ENCODE measurements at places on chromosomes 1 and 21.

GRCh38 chr1:168518201-168518689 is 25.6 kb downstream of the XCL2 start:
- no peak for DNase-seq

- no peak for DNase-seq
These were observed 53.2 kb upstream of the MRPS6 start for GRCh38 chr21:34020005-34020847.

- peak; percentile 54 for DNase-seq
These were observed 90.5 kb downstream of the PIK3R3 start for GRCh38 chr1:46041974-46042373.

DNA sequence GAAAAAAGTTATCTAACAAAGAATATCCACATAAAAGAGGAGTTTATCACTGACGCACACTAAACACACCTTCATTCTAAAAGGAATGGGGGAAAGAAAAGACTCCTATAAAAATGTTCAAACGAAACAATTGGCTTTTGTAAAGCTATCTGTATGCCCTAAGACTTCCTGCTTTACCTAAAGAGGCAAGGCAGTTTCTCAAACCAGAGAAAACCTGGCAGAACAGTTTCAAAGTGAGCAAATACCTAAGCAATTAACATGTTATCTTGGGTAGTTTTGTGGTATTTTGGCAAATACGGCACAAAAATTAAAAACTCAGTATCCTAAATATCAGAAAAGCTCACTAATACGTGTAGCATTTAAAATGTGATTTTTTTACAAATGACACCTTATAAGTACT is 1.9 kb downstream of the PUM1 start:
- peak; percentile 21 for DNase-seq

- no peak for DNase-seq
These were observed 17.5 kb upstream of the FAM43B start for GRCh38 chr1:20534659-20535417.

GRCh38 chr1:58649555-58649954 is 50.3 kb downstream of the MYSM1 start:
- DNase-seq: no peak

DNA sequence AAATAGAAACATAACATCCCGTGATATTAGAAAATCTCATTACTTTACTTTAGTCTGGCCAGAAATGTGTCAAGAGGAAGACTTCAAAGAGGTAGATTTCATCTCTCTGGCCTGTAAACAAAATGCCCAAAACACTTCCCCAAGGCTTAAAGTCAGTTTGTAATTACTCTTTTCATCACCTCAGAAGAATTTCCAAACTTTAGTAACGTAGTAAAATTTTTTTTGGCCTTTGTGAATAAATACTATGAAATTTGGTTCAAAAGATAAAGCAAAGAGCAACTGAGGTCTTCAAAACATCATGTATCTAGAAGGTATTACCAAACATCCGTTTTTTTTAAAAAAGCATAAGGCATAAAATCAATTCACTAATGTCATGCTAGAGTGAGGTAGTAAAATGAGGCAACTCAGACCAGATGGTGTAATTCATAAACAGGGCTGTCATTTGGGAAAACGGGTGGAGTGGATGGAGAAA is 51.4 kb downstream of the LEPR start:
- DNase-seq: no peak

- no peak for DNase-seq
These were observed 17.5 kb upstream of the VAMP3 start for GRCh38 chr1:7753641-7754040.

DNA sequence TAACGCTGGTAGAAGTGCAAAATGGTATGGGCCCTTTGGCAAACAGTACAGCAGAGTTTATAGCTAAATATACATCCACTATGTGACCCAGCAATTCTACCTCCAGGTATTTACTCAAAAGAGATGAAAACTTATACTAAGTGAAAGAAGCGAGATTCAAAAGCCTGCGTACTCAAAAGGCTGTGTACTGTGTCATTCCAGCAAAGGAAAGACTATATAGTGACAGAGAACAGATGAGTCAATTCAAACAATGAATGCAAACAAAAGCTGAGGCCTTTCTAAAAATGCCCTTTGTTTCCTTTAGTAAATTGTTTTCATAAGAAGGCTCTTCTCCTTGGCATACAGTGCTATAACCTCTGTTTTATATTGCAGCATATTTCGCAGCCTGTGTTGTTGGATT is 268.8 kb upstream of the CSF3R start:
- no peak for DNase-seq

- DNase-seq: peak; percentile 77
These were observed 10.9 kb upstream of the C4BPB start for GRCh38 chr1:207077470-207078377.

DNA sequence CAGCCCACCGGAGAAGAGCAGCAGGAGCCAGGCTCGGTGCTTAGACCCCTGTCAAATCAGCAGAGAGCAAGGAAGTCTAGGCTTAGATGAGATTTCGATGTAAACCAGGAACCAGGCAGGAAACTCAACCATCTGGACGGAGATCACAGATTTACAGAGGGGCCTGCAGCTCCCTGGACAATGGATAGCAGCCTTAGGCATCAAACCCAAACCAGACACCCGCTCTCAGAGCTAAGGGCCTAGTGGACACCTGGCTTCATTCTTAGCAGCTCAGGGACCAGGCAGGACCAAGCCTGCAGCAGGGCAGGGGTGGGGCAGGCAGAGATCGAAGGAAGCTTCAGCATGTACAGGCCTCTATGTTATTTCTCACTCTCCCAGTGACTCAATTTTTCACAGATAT is 127.8 kb upstream of the FMN2 start:
- no peak for DNase-seq

DNA sequence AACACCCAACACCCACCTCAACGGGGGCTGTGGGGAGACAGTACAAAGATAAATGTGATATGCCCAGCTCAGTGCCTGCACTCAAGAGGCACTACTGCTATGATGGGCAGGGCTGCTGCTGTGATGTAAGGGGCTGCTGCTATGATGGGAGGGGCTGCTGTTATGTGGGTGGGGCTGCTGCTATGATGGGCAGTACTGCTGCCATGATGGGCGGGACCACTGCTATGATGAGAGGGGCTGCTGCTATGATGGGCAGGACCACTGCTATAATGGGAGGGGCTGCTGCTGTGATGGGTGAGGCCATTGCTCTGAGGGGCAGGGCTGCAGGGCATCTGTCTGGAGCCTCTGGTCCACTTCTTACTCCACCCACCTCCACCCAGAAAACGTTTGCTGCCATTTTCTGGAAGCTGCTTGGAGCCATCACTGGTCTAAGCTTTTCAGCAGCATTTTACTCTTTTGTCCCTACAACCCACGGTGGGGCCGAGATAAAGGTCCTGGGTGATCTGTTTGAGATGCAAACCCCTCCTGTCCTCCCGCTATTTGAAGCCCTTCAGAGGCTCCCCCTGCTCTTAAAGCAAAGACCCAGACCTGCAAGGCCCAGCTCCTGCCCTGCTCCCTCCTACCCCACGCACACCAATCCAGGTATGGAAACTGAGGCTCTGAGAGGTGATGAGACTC is 656.9 kb downstream of the PTPRU start:
- no peak for DNase-seq

DNA sequence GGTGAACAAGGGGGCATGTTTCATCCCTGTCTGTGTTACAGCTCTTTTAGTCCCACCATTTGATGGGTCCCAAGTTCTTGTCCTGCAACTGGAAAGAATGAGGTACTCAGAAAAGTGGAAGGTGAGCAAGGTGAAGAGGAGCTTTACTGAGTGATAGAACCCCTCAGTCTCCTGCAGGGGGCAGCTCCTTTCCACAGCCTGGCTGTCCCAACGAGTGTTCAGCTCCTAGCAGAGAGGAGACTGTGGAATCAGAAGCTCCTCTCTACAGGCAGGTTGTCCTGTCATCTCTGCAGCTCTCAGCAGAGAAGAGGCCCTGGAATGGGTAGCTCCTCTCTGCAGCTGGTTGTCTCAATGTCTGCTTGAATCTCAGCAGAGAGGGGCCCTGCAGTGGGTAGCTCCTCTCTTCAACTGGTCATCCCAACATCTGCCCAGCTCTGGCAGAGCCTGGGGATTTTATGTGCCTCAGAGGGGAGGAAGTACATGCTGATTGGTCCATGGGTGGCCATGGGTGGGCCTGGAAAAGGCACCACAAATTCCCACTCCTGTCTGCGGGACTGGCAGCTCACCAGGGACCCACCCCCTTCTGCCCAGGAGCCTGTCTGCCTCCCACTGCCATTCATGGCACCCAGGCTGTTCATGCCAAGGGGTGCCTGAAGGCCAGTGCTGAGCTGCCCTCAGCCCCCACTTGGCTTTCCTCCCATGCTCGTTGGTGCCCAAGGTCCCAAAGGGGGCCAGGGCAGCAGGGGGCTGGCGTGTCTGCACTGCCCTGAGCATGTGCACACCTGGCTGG is 25.7 kb downstream of the LDLRAD1 start:
- DNase-seq: no peak

GRCh38 chr1:67792741-67793458 is 40.4 kb downstream of the GNG12 start:
- DNase-seq: no peak

DNA sequence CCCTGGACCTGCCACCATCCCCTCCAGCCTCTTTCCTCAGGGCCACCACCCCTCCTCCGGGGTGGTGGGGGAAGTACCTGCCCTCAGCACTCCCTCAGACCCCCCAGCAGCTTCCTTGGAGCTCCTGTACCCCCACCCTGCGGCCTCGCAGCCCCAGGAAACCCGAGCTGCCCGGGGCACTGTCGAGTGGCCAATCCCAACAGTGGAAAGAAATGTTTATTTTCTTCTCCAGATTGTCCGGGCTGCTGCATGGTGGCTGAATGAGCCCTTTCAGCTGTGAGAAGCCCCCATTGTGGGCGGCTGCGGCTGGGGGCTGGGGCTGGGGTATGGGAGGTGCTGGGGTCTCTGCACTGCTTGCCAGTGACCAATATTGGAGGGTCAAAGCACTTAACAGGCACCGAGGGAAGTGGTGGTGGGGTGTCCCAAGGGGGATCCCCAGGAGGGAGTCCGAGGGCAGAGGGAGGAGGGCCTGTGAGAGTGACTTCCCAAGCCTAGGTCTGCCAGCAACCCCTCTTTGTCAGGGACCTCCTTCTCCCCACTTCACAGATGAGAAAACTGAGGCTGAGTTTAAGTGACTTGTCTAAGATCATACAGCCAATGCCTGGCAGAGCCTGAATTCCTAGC is 25.2 kb downstream of the RUNX3 start:
- no peak for DNase-seq

DNA sequence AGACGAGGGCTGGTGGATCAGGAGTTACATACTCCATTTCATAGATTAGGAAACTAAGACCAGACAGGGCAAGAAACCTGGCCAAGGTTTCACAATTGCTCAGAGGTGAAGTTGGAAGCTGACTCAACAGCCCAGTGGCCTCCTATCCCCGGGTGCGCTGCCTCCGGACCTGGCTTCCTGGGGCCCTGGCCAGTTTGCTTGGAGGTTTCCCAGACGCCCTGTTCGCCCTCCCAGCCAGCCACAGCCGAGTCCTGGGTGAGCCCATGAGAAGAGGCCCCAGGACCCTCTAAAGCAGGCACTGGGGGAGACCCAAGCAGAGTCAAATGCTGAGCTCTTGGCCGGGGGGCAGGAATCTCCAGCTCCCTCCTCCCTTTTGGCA is 180.1 kb downstream of the ZBTB18 start:
- no peak for DNase-seq

Measured in NCI-H1105 treated with DMSO at 0.1 percent for 48 hours (cell line).